ENCODE measurements at places on chromosomes 1 and 21.

- peak; percentile 94 for DNase-seq
Measured at GRCh38 chr1:198534548-198535418, 5.7 kb downstream of the ATP6V1G3 start.

DNA sequence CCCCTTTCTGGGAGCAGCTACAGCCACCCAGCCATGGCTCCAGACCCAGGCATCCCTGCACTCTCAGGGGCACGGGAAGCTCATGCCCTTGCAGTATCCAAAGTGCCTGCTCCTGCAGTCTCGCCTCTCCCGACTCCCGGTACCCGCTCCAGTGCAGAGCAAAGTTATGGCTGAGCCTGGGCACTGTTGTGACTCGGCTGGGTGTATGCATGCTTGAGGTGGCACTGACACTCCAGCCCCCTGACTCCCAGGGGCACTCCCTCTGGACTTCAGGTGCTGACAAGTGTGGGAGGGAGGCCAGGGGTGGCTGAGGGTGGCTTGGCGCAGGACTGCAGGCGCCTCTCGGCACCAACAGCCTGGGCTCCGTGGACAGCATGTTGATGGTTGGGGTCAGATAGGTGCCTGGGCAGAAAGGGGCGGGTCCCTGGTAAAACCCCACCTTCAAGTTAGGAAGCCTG, 580.1 kb upstream of the ADGRL2 start:
- DNase-seq, result no peak

- DNase-seq, result no peak
Measured at GRCh38 chr1:87176087-87176486, 152.6 kb upstream of the LMO4 start.

- DNase-seq, result no peak
Measured at GRCh38 chr1:206025283-206025820, 1.7 kb upstream of the CTSE start.

DNA sequence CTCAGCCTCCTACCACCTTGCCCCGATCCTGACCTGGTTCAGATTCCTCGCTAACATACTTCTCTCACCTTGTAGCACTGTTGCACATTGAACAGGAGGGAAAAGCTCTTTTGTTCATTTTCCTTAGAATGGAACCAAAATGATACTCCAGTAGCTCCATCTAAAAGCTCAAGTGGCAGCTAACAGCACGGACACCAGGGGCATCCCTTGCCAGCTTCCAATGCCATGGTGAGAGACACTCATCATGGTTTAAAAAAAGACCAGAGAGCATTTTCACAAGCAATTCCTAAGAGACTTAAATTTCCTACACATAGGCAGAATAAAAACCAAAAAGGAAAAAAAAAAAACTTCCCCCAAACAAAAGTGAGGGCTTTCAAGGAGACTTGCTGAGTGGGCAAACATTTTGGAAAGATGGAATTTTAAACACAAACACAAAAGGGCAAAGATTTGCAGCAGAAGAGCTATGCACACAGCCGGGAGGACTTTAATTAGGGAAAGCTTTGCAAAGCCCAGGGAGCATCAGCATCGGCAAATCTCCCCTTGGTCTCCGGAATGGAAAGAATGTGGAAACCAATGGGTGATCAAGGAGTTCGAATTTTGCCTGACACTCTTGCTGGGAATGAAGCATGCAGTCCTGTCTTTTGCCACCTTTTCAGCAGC, 84.3 kb downstream of the CAPZB start:
- DNase-seq, result no peak

- no peak for DNase-seq
Measured at GRCh38 chr1:51044199-51044598, 57.8 kb upstream of the C1orf185 start.

DNA sequence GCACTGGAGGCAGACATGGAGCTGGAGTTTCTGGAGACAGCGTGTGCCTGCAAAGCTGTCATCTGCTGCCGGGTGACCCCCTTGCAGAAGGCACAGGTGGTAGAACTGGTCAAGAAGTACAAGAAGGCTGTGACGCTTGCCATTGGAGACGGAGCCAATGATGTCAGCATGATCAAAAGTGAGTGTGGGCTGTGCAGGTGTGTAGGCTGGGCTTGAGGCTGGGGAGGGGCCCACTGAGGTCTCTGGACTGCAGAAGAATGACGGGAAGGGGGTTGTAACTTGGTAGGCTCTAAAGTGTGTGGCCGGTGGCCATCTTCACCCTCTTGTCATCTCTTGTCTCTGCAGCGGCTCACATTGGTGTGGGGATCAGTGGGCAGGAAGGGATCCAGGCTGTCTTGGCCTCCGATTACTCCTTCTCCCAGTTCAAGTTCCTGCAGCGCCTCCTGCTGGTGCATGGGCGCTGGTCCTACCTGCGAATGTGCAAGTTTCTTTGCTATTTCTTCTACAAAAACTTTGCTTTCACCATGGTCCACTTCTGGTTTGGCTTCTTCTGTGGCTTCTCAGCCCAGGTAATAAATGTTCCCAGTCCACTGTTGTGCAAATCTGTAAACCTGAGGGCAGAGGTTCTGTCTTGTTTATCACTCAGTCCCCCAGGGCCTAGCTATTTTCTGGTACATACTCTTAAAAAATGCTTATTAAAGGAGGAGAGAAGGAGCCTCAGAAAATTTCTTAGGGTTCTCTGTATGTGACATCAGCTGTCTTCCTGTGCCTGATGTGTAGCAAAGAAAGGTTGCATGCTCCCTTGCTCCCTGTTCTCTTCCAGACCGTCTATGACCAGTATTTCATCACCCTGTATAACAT, 19.9 kb downstream of the ATP8B2 start:
- no peak for DNase-seq

DNA sequence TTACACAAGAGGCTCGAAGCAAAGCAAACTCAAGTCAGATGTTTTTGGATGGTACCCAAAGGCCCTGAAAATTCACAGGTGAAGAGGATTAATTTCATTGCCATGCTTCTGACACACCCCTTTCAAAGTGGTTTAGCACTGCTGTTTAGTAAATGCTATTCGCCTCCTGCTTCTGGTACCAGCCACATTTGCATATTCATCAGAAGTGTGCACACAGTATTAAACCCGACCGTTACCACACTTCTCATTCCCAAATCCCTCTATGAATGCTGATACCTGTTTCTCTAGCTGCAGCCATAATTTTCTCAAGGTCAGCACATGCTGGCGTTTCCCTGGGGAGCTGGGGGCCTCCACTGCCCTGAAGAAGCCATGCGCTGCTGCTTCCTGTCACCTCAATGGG, 179.8 kb upstream of the DAB1 start:
- no peak for DNase-seq

- DNase-seq, result no peak
Measured at GRCh38 chr1:231606712-231607111, 19.9 kb upstream of the DISC1 start.

GRCh38 chr1:148161053-148161901, 9.2 kb upstream of the NBPF11 start:
- DNase-seq, result no peak

DNA sequence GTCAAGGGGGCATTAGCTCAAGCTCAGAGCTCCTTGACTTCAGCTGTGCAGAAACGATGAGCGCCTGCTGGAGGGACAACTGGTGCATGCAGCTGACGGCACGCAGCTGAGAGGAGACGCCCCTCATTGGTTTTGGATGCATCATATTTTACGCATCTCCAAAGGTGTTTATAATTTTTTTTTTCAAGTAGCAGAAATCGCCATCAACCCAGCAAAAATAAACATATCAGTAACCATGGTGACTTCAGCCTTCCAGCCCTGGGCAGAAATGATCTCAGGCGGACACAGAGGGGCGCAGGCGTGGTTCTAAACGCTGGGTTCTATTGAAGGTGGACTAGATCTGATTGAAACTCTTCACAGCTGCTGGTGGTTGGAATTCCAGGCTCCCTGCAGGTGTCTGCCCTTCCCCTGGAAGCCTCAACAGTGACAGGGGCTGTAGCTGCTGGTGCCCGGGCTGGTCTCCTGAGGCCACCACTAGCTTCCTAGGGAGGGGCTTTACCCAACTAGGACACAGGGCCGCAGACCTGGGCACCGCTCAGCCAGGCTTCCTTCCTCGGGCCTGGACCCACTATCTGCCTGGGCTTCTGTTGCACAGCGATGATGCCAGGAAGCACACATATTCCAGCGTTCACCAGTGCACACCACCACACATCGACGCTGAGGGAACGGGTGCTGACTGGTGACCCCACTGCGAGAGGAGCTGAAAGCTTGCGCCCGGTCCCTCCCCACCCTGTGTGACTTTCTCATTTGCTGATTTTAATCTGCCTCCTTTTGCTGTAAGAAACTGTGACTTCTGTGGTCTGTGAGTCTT, 63.7 kb upstream of the ABCG1 start:
- no peak for DNase-seq

DNA sequence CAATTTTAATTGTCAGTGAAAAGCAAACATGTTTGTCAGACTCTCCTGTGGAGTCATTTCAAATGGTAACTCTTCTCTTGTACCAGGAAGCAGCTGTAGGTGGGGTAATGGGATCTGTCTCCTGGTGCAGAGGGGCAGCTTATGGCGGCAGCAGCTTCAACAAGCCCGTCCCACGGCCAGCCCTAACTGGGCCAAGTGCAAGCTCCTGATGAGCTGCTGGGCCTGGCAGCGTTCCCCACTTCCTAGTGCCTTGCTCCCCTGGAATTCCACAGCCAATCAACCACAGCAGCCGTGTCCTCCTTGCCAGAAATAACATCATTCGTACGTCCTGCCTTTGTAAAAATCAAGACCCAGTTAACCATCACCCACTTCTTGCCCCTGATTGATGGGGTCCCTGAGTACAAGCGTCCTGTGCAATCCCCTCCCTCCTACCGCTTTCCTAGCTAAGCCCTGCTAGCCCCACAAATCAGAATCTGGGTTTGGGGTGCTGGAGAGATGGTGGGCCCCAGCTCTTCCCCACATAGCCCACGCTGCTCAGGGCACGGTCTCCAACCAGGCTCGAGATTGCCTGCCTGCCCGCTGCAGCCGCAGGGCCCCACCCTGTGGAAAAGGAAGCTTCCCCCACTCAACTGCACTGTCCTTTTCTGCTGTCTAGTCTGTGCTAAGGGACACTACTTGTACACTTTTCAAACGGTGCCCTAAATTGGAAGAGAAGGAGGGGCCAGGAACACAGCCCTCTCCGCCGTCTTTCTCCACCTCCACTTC, 61.2 kb downstream of the TOR1AIP2 start:
- DNase-seq, result peak; percentile 43

DNA sequence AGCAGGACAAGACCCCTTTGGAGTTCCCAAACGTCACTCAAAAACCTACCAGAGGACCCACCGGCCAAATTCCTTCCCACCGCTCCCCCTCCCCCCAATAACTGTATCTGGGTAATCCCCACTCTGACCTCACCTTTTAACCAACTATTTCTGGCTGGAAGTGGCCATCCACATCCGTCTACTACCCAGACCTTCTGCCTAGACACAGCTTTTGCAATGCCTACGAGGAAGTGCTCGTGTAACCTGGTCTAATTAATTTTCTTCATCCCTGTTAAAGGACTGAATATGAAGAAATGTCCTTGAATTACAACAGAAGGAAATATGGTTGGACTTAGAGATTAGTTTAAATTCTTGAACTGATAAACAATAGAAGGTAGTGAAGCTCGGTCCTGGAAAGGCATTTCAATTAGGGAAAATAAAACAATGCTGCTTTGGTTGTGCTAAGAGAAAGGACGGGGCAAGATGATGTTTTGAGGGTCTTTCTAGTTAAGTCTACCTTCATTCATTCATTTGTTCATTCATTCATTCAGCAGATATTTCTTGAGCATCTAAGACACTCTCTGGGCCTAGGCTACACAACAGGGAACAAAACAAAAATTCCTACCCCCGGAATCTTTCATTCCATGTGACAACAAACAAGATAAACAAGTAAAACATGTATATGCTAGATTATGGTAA, 18.8 kb downstream of the AVPR1B start:
- no peak for DNase-seq

DNA sequence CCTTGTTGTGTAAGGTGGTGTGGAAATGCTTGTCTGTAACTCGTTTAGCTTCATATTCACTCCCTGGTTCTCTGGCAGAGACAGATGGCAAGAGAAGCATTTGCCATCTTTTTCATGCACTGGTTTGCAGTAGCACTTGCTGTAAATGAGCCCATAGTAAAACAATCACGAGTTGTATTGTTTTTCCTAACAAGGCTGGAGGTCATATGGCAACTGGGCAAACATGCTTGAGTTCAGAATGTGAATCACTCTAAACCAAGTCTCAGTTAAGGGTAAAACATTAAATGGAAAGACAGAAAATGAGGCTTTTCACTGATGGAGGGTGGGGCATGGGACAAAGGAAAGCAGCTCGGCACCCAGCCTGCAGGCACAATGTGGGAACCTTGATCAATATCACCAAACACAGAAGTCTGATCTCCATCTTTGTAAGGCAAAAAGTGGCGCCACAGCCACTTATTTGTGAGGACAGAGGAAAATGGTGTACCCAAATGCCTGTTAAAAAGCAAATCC, 26.5 kb upstream of the LPAR3 start:
- no peak for DNase-seq

DNA sequence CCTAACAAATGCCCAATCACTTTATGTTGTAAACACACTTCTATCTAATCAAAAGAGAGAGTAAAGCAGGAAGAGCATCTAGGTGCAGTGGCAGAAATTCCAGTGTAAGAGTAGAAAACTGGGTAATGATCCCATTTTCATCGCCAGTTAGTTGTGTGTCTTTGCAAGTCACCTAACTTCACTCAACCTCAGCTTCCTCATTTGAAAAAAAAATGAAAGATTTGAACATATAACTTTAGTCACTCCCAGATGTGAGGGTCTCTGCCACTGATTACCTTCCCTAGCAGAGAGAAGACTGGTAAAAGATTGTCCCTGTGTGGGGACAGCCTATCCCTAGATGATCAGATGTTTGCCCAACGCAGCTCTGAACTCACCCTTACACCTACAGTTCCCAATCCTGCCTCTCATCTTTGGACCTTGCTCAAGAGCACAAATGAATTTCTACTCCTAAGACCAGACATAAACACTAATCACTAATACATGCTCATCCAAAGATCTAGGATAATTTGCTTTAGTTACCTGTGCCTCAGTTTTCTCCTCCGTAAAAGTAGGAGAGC, 25.2 kb upstream of the DUSP23 start:
- no peak for DNase-seq

- no peak for DNase-seq
Measured at GRCh38 chr1:67144696-67145095, 9.9 kb upstream of the C1orf141 start.

- no peak for DNase-seq
Measured at GRCh38 chr1:104878203-104878909, 1128.7 kb downstream of the AMY1C start.

- DNase-seq, result no peak
Measured at GRCh38 chr1:32272557-32273390, 19.1 kb upstream of the HDAC1 start.

GRCh38 chr1:21397813-21398188, 42.1 kb upstream of the NBPF3 start:
- DNase-seq, result peak; percentile 15

GRCh38 chr1:37448185-37448584, 26.2 kb upstream of the ZC3H12A start:
- no peak for DNase-seq

DNA sequence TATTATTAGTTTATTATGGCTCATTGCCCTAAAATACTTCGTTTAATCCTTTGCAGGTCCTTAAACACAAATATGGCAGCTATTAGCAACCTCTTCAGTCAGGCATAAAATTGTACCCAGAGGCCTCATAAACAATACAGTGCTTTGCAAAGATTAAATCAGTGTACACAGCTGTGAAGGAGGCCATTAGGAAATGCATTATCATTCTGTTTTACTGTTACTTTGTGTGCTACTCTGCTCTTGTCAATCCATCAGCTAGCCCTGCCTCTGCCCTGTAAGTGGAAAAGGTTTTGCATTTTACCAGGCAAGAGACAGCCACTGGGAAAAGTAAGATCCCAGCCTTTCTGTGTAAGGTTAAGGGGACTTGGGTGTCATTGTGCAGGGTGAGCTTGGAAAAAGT, 415.7 kb upstream of the DAB1 start:
- peak; percentile 44 for DNase-seq

Measured in COR-L47 (cell line).